ENCODE measurements at places on chromosomes 16 and 17. TPM values are rescaled to one million over a fixed set of nuclear protein-coding genes. Genes with fewer than 3 reads are reported as not detected.

HSPB9 gene
- not detected for total RNA-seq

SHISA6 gene
- total RNA-seq, result not detected

GDPD1 gene
- not detected for total RNA-seq

CD300LG gene
- not detected for total RNA-seq

CHD9NB gene
- total RNA-seq, result 1.8 TPM

DPEP2 gene
- not detected for total RNA-seq

NTN3 gene
- total RNA-seq, result not detected

FN3K gene
- total RNA-seq, result 0.23 TPM

UNKL gene
- total RNA-seq, result 23.7 TPM

CDH3 gene
- not detected for total RNA-seq

PIK3R6 gene
- not detected for total RNA-seq

ZSCAN10 gene
- total RNA-seq, result not detected

ATF7IP2 gene
- total RNA-seq, result 13.6 TPM

SOX9 gene
- total RNA-seq, result 11.3 TPM

EPN3 gene
- not detected for total RNA-seq

TPSG1 gene
- not detected for total RNA-seq

NKD1 gene
- total RNA-seq, result 0.19 TPM

KRTAP2-2 gene
- not detected for total RNA-seq

CTRB1 gene
- not detected for total RNA-seq

SLC5A10 gene
- not detected for total RNA-seq

GRAPL gene
- not detected for total RNA-seq

KCNJ16 gene
- not detected for total RNA-seq

GALR2 gene
- 0.13 TPM for total RNA-seq

ALOXE3 gene
- not detected for total RNA-seq

KRTAP1-1 gene
- not detected for total RNA-seq

PYDC1 gene
- not detected for total RNA-seq

CCL4 gene
- not detected for total RNA-seq

MEIOB gene
- not detected for total RNA-seq

RCVRN gene
- total RNA-seq, result not detected

TAT gene
- total RNA-seq, result not detected

RAB26 gene
- 1.6 TPM for total RNA-seq

MYH4 gene
- not detected for total RNA-seq

LPO gene
- total RNA-seq, result not detected

SRR gene
- total RNA-seq, result 64.4 TPM

ZNF785 gene
- total RNA-seq, result 8.5 TPM

PHOSPHO1 gene
- 0.13 TPM for total RNA-seq

SPATA32 gene
- 0.11 TPM for total RNA-seq

ZNF500 gene
- 10.9 TPM for total RNA-seq

KCNH4 gene
- not detected for total RNA-seq
